ENCODE measurements at places on chromosomes 4 and X.

DNA sequence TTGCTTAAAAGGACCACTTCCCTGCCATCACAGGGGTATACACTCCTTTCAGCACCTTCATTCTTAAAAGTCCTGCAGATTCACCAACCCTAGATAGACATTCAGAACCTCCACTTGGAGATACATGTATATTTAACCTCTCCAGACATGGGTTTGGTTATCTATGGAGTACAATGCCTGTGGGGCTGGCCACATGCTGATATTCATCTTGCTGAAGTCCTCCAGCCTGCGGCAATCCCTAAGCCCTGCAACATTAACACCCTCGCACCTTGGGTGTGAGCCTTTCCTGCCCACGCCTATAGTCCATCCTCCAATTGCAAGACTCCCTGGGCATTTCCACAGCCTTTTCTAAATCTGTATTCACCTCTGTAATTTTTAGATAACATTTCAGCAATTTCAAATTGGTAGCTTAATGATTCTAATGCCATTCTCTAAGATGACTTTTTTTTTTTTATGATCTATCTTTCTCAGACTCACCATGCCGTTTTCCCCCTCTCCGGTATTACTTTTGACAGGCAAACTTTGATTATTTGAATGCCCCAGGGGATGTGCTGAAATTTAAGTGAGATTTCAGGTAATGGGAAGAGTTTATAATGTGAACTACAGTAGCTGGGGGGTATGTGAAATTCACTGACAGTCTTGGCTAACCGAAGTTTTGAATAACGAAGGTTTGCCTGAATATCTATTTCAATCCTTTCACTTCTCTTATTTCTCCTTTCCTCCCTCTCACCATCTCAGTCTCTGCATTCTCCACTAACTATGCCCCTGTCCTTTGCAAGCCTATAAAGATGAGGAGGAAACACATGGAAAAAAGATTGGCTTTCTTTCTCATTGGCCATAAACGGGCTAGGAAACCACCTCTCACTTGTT lies 24.1 kb downstream of the CCDC149 start:
- DNase-seq = no peak

DNA sequence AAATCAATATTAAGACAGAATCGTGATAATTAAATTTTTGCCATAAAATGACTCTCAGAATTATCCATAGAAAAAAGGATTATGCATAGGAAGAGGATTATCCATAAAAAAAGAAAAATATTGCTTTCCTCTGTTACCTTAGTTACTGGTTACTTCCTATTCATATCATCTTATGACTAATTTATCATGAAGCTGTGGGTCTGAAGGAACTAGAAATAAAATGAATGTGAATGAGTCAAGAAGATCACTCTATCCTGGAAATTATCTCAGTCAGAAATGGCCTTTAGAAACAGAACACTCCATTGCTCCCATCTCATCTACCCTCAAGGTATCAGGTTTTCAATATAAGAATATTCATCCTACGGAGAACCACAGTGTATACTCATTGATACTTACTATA lies 19.4 kb downstream of the RPS6KA6 start:
- DNase-seq = no peak

- DNase-seq = no peak
Measured at GRCh38 chr4:187317799-187318198, 594.1 kb upstream of the FAT1 start.

GRCh38 chr4:106140601-106141000 lies 175.4 kb downstream of the TBCK start:
- DNase-seq = no peak

DNA sequence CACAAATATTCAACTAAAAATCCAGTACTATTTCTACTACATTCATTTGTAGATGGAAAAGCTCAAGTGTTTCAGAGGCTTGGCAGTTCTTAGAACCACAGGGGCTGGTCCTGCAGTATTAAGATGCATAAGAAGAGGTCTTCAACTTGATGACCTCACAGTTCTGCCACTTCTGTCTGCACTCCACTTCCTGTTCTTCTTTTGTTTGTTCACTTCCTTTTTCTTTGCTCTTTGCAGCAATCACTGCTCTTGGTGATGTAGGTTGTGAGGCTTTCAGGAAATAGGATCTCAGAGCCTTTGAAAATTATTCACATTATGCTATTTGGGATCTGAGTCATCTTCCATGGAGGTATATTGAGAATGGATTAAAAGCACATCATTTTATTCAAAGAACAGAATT lies 602.0 kb upstream of the CPEB2 start:
- DNase-seq = no peak

GRCh38 chr4:113951263-113951662 lies 28.2 kb downstream of the ARSJ start:
- no peak for DNase-seq

GRCh38 chrX:151796576-151796975 lies 62.0 kb downstream of the CNGA2 start:
- DNase-seq = no peak

Data from stimulated activated CD4-positive, alpha-beta T cell treated with anti-CD3 and anti-CD28 coated beads, Interleukin-1b, Interleukin-23, amount 100 ng/mL, for 1 hour (primary cell).